CD4-positive, alpha-beta T cell treated with Interleukin-17A for 1 hour (primary cell): ENCODE measurements at places on chromosomes 3 and 15.
A peak's percentile ranks its signal among the peaks of the same experiment; 100 is the strongest.

GRCh38 chr3:56052188-56052587, 416.1 kb downstream of the ERC2 start:
- no peak for DNase-seq

DNA sequence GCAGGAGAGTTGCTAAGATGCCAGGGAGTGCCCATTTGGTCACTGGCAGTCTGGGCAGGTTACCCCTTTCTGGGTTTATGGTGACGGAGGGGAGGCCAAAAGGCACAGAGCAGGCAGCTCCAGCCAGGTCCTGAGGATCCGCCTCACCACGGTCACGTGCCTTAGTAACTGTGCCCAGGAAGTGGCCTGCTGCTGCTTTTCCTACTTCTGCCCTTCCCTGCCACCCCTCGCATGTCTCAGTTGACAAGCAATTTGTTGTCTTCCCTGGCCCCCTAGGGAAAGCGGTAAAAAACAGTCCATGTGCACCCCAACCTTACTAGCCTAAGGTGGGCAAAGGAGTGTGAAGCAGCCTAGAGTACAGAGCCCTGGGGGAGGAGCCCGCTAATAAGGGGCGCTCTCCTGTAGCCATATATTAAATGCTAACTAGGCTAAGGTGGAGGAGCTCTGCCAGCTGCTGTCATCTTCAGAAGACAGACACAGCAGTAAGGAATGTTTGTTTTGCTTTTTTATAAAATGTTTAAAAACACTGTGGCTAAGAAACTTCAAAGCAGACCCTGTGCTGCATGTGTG, 9.1 kb upstream of the LIPH start:
- DNase-seq: no peak

DNA sequence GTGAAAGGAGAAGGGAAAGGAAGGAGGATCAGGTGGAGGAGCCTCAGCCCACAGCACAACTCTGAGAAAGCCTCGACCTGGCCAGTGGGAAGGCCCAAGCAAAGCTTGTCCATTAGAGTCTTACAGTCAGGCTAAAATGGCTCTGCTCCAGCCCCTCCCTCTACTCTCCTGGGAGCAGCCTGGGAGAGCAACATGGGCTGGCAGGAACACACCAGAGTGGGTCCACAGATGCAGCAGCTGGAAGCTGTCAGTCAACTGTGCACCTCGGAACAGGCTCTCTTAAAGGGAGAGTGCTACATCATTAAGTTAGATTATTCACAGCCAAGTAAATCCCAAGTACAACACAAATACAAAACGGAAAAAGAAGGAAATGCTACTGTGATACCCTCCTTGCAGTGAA, 98.0 kb upstream of the LIMD1 start:
- DNase-seq: no peak

DNA sequence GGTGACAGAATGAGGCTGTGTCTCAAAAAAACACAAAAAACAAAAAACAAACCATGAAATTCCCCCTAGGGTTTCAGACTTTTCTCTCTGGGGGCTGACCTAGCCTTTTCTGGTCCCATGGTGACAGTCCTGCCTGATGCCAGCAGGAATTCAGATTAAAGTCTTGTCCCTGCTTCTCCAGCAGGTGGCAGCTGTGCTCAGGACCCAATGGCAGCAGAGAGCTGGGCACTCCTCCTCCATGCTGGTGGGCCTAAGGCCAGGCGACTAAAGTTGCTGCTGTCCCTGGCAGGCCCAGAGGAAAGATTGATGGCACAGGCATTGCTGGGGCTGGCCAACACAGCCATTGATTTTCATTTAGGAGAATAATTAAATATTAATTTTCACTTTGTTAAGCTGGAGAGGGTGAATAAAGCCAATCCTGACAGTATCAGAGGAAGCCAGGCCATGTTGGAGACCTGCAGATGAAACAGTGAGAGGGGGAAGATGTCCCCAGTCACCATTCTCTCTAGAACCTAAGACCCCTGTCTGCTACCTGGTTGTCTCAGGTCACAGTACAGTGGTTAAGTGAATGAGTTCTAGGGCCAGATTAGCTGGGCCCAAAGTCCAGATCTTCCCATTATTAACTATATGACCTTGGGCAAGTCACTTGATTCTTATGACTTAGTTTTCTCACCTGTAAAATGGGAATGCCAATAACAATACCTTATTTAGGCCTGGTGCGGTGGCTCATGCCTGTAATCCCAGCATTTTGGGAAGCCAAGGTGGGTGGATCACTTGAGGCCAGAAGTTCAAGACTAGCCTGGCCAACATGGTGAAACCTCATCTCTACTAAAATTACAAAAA, 7.1 kb downstream of the CELF6 start:
- peak; percentile 70 for DNase-seq

DNA sequence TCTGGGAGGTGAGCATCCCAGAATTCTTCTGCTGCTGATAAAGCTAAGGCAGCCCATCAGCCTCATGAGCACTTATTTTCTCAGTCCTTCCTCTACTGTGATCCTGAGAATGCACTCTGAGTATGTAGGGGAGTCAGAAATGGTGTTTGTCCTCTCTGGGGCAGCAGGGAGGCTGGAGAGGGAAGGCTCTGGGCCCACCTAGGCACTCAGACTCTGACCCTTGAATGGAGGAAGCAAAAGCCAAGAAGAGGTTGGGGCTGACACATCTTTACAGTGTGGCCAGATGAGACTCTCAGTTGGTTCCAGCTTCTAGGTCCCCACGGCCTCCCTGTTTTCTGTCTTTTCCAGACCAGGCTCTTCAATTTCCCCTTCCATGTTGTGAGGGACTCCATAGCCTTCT, 36.1 kb upstream of the BLM start:
- no peak for DNase-seq

DNA sequence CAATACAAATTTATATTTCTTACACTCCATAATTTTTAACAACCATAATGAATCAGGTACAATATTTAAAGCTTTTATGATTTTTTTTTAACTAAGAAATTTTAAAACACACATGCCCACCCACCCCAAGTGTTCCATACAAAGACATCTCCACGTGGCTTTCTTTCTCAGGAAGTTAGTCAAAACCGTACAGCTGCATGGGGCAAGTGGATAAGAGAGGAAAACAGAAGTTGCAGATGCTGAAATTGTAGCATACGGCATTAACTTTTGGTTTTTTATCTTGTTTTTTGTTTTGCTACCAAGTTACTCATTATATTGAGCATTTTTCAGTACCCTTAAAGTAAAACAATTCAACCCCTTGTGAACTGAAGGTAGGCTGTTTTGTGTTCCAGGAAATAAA, 14.8 kb downstream of the GNB4 start:
- no peak for DNase-seq

DNA sequence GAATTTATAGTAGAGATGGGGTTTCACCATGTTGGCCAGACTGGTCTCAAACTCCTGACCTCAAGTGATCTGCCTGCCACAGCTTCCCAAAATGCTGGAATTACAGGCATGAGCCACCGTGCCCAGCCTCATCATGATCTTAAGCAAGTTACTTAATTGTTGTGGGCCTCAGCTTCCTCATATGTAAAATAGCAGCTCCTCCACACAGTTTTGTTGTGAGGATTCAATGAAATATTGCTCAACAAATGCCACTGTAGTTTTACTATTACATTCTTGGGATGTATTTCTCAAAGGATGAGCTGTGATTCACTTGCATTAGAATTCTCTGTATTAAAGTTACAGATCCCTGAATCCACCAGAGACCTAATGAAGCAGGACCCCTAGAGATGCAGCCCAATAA, 168.8 kb downstream of the ADAMTS9 start:
- no peak for DNase-seq

DNA sequence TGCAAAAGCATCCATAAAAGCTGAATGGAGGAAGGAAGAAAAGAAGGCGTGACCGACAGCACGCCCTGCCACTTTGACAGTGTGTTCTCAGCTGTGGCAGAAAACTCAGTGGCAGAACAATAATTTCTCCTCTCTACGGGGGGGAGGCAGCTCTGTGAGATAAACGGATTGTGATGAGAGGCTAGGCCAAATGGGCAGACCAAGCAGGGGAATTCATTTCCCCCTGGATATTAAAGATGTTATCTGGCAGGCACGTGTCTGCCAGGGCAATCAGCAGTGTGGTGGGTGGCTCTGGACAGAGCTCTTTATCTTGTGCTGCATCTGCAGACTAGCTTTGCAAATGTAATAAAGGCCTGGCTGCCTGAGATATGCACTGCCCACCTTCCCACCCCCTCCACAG, 1.9 kb upstream of the RMDN3 start:
- no peak for DNase-seq

DNA sequence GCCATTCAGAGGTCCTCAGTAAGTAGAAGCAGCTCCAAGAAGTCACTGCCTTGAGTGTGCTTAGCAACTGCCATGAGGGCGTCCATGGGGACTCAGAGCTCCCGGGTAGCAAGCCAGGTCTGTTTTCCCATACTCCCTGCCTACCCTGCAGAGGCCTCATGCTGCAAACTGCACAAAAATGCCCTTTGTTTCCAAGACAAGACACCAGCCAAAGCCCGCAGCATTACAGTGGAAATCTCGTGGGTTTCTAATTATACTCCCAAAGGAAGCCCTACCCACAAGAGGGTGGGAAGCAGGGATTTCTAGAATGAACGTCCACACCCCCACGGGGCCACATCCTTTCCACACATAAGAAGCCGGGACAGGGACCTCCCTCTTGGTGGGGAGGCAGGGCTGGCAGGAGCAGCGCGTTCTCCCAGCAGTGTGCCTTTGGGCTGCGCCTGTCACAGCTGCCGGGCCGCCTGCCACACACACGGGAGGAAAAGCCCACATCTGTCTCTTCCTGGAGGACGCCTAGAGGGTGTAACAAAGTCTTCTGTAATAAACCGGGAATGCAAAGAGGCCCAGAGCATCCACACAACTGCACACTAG, 31.1 kb downstream of the FAM174B start:
- no peak for DNase-seq

DNA sequence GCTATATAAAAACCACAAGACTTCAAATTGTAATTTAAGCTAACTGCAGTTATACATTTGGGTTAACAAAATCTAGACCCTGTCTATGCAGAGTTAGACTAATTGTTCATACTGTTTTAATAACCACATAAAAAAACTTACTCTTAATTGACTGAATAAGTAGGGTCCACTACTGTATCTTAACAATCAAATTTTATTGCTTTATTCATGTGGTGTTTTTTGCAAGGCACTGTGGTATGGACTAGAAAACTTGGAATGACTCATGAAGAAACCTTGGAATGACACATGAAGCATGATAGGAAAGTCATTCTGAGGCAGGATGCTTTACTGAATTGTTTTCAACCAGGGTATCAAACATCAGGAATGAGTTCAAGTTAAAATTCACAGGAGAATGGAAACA, 2.3 kb downstream of the SERP1 start:
- DNase-seq: no peak

DNA sequence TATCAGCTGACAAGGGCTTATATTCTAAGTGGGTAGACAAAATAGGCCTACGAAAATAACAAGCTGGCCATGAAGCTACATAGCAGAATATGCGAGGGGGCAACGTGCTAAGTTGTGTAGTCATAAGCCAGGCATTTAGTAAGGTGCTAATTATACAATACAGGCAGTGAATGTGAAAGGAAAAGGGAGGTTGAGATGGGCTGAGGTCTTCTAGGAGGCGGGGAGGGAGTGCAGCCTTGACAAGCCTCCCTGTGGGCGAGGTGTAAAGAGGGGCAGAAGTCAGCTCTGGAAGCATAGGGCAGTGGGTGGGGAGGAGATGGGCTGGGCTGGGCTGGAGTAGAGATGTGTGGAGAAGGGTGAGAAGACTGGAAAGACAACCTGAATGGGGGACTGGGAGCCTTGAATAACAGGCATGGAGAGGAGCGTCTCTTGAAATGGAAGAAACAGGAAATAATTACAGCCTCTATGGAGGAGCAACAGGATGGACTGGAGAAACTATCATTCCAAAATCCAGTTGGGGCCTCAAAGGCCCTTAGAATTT, 1.2 kb downstream of the TIGIT start:
- peak; percentile 66 for DNase-seq

GRCh38 chr3:45166321-45166879, 20.2 kb upstream of the CDCP1 start:
- DNase-seq: no peak

- no peak for DNase-seq
These were observed 16.0 kb downstream of the C15orf62 start for GRCh38 chr15:40785814-40786213.

DNA sequence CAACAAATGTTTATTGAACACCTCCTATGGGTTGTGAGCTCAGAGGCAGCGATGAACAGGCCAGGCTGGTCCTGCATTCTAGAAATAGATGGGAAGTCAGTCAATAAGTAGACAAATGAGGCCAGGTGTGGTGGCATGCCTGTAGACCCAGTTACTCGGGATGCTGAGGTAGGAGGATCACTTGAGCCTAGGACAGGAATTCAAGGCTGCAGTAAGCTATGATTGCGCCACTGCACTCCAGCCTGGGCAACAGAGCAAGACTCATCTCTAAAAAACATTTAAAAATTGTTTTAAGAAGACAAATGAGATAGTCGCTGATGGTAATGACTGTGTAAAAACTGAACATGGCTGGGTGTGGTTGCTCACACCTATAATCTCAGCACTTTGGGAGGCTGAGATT, 4.4 kb upstream of the RHO start:
- no peak for DNase-seq

DNA sequence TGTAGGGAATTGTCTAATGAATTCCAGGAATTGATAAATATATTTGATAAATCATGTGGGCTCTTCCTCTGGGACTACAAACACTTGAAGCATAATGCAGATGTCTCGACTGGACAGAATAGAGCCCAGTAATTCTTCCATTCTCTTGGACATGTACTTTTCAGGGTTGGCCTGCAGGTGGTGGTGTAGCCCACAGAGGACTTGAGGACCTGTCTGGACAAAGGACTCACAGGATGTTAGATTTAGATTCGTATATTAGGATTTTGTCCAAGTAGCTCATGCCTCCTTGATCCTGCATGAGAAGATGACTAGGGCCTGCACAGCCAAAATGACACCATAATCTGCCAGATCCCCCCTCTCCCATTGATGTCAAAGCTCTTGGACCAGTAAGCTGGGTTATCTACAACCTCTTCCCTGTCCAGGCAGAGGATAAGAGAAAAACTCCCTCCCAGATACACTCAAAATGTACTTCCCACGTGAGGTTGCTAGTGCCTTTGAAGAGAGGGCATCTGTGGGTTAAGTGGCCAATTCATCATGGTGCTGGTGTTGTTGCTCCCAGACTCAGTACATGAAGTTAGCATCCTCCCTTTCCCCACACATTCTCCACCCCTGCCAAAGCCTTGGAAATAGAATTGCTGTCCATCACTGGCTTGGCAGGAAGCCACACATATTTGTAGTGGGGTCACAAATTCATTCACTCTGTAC, 88.6 kb upstream of the ZNF280D start:
- DNase-seq: peak; percentile 56

DNA sequence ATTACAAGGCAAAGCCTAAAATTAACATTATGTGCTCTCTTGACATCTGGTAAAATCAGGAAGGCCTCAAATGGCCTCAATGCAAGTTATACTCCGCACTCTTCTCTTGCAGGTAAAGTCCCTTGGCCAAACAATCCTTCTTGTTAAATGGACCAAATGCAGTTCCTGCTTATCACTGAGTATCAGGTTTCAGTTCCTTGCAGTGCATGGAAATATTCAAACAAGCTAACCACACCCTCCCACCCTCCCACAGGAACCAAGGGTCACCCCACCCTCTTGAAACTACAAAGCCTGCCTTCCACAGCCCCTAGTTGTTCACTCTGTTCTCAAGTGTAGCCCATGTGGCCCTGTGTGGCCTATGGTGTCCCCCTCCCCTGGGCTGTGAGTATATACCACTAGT, 171.9 kb upstream of the CADPS start:
- no peak for DNase-seq
